ENCODE measurements at places on chromosomes 16 and 17.

DNA sequence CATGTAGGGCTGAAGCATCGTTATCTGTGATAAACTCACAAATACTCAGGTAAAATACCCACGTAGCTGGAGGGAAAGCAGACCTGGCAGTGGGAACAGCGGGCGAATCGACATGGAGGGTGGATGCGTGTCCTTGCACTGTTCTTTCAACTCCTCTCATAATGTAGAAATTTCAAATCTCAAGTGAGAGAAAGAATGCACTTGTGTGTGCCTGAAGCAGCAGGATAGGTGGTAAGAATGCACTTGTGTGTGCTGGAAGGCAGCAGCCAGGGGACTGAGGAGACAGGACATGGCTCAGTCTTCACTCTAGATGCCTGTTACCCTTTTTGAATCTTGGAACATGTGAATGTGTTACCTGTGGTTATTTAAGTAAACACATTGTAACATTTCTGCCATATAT is 10.4 kb downstream of the IFT140 start:
- no peak for DNase-seq

DNA sequence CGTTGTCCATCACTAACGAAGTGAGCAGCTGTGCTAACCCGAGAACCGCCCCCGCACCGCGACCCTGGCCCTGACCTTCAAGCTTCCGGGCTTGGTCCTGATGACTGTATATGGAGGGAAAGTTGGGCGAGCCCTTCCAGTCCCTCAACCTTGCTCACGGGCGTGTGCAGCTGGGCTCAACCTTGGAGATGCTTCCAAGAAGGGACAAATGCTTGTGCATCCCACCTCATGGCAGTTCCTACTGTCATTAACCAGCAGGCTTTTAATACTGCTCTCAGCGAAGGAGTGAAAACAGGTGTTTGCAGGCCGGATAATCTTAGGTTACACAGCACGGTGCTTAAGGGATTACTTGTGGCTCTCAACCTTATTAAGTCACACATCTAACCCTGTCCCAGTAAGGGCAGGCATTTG is 33.5 kb downstream of the SRL start:
- no peak for DNase-seq

GRCh38 chr17:59124665-59125064 is 18.0 kb upstream of the TRIM37 start:
- no peak for DNase-seq

DNA sequence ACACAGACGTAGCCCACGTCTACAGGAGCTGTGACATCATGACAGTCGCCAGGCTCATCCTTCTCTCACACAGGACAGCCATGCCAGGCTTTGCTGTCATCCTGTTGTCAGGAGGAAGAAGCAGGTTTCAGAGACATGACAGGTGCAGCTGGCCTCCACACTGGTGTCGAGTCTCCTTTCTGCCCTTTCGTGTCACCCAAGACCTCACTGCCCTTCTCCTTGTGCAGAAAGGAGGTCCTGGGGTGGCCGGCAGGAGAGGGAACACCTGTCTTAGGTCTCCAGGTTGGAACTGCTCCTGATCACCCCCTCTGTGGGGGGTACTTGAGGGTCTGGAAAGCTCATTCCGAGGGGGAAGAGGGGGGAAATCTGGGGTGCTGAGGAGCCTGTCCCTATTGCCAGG is 41.6 kb upstream of the IRF8 start:
- DNase-seq = no peak

- no peak for DNase-seq
Measured at GRCh38 chr16:15694499-15694898, 44.5 kb downstream of the NDE1 start.

DNA sequence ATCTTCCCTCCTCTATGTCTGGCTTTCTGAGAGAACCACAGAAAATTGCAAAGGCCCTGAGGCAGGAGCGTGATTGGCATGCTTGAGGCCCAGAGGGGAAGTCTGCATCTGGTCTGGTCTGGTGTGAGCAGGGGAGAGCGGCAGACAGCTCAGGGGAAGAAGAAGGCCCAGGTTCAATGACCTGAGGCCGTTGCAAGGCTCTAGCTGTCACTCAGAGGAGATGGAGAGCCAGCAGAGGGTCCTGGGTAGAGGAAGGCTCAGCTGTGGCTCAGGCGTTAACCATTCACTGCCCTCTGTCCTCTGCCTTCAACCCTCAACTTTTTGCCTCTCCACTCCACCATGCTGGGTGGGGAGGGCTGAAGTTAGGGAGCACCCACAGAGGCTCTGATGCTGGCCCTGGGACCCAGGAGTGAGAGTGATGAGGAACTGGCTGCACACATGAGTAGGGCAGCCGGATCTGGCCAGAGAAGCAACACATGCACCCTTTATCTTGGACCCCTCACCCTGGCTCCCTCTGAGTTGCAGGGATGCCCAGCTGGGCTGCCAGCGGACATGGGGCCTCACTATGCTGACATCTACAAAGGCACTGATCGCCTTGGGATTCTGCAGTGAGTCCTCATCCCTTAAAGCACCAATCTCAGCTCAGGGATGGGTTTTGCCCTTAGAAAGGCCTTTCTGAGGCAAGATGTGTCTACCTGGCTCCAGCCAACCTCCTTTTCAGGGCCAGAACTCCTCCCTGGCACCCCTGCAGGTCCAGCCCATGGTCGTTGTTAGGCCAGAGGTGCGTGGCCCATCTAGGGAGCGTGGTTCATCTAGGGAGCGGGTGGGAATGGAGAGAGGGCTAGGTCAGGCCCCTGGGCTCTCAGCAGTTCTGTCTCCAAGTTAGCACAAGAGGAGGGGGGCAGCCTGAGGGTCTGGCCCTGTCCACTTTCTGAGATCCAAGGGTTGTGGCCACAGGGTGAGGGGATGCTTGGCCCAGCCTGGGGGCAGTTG is 7.7 kb upstream of the KRTAP17-1 start:
- no peak for DNase-seq

DNA sequence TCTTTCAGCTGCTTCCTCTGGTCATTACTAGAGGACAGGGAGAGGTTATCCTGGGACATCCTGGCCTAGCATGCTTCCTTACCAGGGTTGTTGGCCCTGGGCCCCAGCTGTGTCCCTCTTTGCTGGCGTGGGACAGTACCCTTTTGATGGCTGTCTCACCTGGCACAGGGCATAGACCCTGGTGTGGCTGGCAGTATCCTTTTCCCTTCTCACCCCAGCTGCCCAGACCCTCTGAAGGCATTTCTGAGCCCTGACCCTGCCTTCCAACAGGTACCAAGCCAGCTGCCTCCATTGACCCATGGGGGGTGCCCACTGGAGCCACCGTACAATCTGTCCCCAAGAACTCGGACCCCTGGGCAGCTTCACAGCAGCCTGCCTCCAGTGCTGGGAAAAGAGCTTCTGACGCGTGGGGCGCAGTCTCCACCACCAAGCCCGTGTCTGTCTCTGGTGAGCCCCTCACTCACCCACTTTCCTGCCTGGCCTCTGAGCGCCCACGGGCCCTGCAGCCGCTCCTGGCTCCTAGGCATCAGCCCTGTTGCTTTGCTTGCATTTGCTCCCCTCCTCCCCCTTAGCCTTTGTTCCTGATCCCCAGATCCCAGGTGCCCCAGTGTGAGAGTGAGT is 34.0 kb downstream of the B9D1 start:
- no peak for DNase-seq

DNA sequence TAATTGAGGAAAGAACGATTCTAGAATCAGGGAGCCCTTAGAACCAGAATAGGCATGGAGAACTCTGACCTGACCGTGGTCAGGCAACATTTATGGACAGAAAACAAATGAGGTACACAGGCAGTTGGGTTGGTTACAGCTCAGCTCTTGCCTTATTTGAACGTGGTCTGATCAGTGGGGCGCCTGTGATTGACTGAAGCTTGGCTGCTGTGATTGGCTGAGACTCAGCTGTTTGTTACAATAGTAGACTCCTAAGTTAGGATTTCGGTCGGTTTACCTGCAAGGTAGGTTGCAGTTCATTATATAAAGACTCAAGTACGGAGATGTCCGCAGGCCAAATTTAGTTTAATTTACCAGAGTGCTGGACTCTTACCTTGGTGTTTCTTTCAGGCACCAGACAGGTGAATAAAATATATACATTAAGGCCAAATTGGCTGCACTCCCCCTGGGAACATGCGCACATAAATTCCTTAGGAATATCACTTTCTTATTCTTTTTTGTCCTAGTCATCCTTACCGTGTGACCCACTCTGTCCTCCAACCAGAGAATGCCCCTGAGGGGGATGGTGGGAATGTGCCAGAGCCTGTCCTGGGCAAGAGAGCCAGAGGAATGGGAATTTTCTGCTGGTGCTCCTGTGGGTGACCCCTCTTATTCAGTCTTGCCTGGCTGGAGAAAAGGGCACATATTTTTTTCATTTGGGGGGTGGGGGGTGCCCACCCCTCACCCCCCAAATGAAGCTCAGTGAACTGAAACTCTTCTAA is 7.5 kb upstream of the CSNK2A2 start:
- DNase-seq = no peak

GRCh38 chr17:72118335-72119076 is 2.3 kb upstream of the SOX9 start:
- DNase-seq = peak; percentile 45

DNA sequence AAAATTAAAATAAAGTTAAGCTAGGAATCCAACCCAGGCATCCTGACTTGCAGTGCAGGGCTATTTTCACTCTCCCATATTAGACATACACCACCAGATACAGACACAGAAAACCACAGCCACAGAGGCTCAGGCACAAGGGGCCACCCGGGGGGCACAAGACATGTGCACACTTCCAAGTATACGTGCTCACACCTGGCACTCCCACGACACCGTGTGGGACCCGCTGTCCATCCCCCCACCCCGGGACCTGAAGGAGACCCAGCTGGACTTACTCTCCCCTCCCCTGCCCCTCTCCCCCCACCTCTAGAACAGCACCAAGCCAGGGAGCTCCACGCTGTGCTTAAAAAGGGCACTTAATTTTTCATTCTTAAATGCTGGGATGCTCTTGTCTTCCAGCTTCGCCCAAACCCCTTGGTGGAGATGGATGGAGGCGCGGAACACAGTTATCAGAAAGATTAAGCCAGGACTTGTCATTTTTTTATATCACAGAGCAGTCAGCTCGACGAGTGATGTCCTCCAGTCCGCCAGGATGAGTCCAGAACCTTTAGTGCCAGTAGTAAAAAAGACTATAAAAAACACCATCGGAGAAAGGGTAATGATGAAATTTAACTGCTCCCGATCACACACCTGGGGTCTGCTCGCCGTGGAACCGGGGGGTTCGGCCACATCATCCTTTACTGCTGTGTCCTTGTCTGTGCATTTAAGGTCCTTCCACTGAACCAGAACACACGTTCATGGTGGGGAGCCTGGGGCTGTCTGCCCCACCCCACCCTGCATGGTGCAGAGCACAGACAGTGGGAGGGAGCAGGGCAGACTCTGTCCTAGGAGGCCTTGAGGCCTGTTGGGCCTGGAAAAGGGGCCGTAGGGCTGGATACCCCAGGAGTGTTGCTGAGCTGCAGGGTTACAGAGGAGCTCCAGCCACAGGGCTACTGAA is 73.3 kb upstream of the LHX1 start:
- DNase-seq = no peak

DNA sequence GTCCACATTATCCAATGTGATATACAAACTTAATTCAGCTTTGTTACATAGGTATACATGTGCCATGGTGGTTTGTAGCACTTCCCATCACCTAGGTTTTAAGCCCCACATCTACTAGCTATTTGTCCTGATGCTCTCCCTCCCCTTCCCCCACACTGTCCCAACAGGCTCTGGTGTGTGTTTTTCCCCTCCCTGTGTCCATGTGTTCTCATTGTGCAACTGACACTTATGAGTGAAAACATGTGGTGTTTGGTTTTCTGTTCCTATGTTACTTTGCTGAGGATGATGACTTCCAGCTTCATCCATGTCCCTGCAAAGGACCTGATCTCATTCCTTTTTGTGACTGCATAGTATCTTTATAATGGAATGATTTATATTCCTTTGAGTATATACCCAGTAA is 196.7 kb downstream of the CDH11 start:
- no peak for DNase-seq

DNA sequence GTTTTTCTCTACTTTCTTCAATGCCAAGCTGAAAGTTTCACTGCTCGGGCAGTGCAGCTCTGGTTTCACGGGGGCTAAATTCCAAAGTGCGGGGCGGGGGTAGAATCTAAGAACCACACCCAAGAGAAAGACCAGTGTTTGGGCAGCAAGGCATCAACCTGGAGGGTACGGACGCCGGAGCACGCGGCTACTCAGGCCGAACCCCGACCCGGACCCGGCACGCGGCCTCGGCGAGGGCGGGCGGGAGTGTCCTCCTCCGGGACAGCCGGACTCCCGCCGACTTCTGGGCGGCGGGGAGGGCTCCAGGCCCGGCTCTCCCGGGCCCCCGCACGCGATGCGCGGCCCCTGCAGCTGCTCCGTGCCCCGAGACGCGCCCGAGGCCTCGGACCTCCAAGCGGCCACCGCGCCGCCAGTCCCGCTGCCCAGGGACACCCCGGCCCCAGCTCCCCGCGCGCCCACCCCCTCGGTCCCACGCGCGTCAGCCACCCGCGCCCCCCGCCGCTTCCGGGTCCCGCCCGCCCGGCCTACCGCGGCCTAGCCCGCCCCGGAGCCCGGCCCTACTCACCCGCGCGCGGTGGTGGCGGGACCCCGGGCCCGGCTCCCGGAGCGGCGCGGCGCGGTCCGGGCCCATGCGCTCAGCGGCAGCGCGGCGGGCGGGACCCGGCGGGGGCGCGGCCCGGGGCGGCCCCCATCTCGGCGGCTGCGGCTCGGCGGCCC is 561 bp downstream of the AXIN1 start:
- DNase-seq = no peak

GRCh38 chr16:30972872-30973271 is 12.1 kb upstream of the HSD3B7 start:
- no peak for DNase-seq

- no peak for DNase-seq
Measured at GRCh38 chr16:19559242-19559910, 3.9 kb downstream of the VPS35L start.

DNA sequence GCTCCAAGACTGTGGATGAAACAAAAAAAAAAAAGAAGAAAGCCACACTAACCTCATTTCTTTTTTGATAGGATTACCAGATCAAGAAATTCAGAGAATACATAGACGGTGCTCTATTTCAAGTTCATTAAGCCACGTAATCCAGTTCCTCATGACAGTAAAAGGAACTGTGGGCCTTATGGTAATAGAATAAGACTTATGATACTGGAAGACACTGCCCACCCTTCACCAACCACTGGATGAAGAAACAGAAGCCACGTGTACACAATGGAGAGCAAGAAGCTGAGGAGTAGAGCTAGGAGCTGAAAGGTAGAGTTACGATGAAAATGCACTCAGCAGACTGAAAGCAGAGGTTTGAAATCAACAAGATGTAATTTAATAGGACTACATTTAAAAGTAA is 11.2 kb downstream of the NCBP3 start:
- no peak for DNase-seq

- DNase-seq = no peak
Measured at GRCh38 chr16:80041410-80041809, 440.9 kb upstream of the MAF start.

- no peak for DNase-seq
Measured at GRCh38 chr16:6576113-6576512, 756.5 kb upstream of the RBFOX1 start.

Data from SHP77 treated with DMSO at 0.1 percent for 48 hours (cell line).